ENCODE measurements at places on chromosomes 6 and 20.

DNA sequence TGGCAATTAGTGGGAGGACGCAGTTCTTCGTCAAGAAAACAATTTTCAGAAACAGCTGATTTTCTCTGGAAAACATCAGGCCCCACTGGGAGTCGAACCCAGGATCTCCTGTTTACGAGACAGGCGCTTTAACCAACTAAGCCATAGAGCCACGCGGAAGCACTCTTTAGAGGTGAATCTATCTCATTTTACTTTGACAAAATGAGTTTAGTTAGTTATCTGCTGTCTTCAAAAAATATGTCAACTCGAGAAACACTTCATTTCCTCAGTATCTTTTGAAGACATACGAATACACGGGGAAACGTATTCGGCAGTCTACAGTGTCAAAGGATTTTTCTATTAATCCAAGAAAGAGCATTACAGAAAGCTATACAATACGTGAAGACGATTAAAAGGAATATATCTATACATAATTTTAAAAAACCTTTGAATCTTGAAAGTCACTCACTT is 26.7 kb downstream of the GPX6 start:
- peaks cover 25% of the 10 kb centered on the region for H3K4me1 ChIP-seq
- H3K27ac ChIP-seq = peak overlapping the region; percentile 69
- H3K36me3 ChIP-seq = no peaks in the 10 kb centered on the region
- H3K4me3 ChIP-seq = peak overlapping the region; percentile 71

DNA sequence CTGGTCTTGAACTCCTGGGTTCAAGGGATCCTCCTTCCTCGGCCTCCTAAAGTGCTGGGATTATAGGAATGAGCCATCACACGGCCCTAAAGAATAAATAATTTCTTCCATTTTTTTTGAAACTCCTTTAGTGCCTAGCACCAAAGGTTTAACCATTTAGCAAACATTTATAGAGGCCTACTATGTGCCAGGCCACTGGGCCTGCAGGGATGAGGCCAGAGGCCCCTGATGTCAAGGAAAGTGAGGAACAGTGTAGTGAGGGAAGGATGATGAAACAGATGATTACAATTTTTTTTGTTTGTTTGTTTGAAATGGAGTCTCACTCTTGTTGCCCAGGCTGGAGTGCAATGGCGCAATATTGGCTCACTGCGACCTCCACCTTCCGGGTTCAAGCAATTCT is 33.8 kb downstream of the ZNF341 start:
- H3K27ac ChIP-seq = no peak overlapping the region
- H3K4me1 ChIP-seq = no peaks in the 10 kb centered on the region

DNA sequence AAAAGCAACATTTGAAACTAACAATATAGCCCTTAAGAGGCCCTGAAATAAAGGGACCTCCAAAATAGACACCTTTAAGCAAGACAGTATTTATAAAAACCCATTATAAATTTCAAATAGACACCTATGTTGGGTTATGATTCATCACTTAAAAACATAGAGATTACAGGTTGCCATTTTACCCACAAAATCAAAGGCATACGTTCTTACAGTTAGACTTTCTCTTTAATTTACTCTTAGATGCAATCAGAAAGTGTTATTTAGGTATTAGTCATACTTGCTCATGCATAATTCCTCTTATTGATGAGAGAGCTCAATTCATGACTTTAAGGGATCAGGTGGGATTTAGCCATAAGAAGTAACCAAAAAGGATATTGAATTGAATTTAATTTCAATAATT is 51.5 kb upstream of the TMEM200A start:
- no peaks in the 10 kb centered on the region for H3K27me3 ChIP-seq
- no peak overlapping the region for H3K4me3 ChIP-seq
- H3K36me3 ChIP-seq = no peaks in the 10 kb centered on the region
- H3K27ac ChIP-seq = no peak overlapping the region

GRCh38 chr6:106026748-106027715 is 59.1 kb upstream of the PRDM1 start:
- no peak overlapping the region for H3K27ac ChIP-seq
- H3K4me3 ChIP-seq = no peak overlapping the region
- H3K27me3 ChIP-seq = peaks cover 31% of the 10 kb centered on the region
- H3K36me3 ChIP-seq = no peaks in the 10 kb centered on the region
- H3K4me1 ChIP-seq = peaks cover 14% of the 10 kb centered on the region
- DNase-seq = peak; percentile 15

DNA sequence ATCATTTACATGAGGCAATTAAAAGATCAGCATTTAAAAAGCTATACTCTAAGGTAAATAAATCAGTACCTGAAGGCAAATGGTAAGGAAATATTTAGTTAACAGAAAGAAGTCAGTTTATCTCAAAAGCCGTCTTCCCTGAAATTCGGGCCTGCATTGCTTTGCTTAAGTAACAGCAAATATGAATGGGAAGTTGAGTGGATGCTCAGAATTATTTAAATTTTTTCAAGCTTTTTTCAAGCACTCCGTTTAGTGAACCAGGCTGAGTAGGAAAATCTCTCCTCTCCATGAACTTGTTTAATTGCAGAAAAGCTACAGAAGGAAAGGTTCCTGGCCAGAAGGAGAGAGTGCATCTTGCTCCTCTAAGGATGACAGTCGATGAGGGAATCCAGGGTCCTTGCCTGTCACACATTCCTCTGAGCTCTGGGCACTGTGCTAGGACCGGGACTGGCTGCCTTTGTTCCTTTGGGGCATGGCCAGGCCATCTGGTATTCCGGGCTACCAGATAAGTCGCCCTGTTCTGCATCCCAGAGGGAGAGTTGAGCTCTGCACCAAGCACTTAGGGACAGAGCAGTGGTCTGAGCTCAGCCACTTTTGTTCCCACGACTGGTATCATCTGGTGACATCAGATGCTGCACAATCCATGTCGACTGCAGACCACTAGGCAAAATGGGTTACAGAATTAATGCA is 77.6 kb downstream of the RIN2 start:
- H3K27ac ChIP-seq = no peak overlapping the region
- H3K4me1 ChIP-seq = peaks cover 12% of the 10 kb centered on the region
- H3K36me3 ChIP-seq = no peaks in the 10 kb centered on the region
- H3K27me3 ChIP-seq = peaks cover 8% of the 10 kb centered on the region
- H3K4me3 ChIP-seq = no peak overlapping the region

DNA sequence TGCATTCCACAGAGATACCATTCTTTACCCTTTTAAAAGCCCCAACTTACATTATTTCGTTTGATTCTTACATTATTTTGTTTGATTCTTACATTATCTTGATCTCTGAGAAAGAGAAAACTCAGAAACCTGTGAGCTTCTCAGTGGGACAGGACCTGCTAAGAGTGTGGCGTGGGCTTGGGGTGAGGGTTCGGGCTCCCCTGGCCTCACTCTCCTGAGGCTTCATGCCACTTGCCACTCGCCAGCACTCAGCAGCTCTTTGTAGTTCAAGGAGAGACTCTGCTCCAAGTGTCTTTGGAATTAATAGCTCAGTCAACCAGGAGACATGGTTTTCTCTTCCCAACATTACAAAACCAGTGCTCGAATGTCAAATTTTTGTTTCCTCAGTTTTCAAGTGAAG is 132.4 kb upstream of the RGS17 start:
- H3K27ac ChIP-seq = no peak overlapping the region
- no peaks in the 10 kb centered on the region for H3K36me3 ChIP-seq
- no peak overlapping the region for H3K4me3 ChIP-seq
- DNase-seq = no peak
- no peaks in the 10 kb centered on the region for H3K27me3 ChIP-seq
- no peaks in the 10 kb centered on the region for H3K4me1 ChIP-seq

DNA sequence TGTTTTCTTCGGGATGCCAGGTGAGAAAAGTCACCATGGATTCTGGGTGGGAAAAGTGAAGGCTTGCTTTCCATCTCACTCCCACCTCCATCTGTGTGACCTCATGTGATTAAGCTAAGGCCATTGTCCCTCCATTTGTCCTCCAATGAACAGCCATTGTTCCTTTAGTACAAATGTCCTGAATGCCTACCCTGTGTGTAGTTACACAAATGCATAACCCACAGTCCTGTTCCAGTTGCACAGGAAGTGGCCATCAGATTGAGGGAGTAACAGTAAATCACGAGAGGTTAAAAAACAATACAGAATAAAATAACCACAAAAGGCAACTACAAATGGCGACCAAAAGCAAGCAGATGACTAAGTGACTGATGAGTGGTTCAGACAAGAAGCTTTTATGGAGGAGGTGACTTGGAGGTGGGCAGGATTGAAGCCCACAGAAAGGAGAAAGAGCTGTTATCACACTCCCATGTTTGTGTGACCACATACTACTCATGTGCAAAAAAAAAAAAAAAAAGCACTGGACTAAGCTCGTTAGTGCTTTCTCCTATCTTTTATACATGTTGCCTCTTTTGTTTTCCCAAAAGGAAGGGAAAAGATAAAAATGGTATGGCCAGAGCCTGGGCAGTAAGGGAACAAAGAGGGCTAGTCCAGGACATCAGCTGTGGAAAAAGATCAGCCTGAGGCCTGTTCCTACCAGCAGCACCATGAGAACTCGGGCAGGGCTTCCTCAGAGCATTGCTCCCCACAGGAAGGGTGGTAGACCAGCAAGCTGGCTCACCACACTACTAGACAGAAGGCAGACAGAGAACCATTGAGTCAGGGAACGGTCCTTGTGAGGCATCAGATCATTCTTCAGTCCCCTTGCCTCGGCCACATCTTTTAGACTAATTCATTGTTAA is 111.0 kb downstream of the TFAP2A start:
- DNase-seq = no peak

GRCh38 chr6:99614430-99615186 is 8.0 kb downstream of the PRDM13 start:
- peaks cover 30% of the 10 kb centered on the region for H3K4me1 ChIP-seq
- DNase-seq = peak; percentile 54
- no peak overlapping the region for H3K27ac ChIP-seq
- peaks cover 69% of the 10 kb centered on the region for H3K27me3 ChIP-seq

- H3K4me3 ChIP-seq = peak overlapping the region; percentile 94
- H3K27me3 ChIP-seq = no peaks in the 10 kb centered on the region
- peak overlapping the region; percentile 93 for H3K27ac ChIP-seq
Measured at GRCh38 chr20:50116368-50116999, 3.5 kb upstream of the UBE2V1 start.

DNA sequence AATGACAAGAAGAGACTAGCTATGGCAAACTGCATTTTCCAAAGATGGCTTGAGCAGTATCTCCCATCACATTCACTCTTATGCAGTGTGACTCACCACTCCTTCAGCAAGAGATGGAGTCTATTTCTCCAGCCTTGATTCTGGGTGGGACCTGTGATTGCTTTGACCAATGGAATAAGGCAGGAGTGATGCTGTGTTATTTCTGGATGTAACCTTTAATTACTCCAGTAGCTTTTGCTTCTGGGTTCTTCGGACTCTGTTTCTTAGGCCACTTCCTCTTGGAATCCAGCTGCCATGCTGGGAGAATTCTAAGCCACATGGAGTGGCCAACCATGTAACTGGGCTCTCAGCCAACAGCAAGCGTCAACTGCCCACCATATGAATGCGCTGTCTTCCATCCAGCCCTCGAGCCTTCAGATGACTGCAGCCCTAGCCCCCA is 50.7 kb downstream of the TGM2 start:
- no peaks in the 10 kb centered on the region for H3K36me3 ChIP-seq
- H3K27me3 ChIP-seq = no peaks in the 10 kb centered on the region
- H3K4me1 ChIP-seq = no peaks in the 10 kb centered on the region
- H3K4me3 ChIP-seq = no peak overlapping the region
- no peak overlapping the region for H3K27ac ChIP-seq

DNA sequence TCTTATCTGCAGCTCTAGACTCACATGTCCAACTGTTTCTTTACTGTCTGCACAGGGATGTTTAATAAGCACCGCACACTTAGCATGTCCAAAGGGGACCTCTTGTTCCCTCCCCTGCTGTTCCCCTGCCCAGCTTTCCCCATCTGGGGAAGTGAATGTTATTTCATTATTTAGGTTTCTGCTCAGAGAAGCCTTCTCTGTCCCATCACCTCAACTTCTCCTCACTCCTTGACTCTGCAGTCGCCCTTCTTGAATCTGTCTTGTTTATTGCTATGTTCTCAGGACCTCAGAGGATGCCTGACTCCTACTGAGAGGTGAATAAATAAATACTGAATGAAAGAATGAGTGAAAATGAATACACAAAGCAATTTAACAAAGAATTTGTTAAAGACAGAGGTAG is 121.0 kb downstream of the SASH1 start:
- no peak overlapping the region for H3K4me3 ChIP-seq
- no peak overlapping the region for H3K27ac ChIP-seq
- no peaks in the 10 kb centered on the region for H3K36me3 ChIP-seq
- DNase-seq = no peak
- H3K27me3 ChIP-seq = peaks cover 6% of the 10 kb centered on the region

- H3K36me3 ChIP-seq = peaks cover 45% of the 10 kb centered on the region
- DNase-seq = no peak
- no peak overlapping the region for H3K4me3 ChIP-seq
- H3K27ac ChIP-seq = peak overlapping the region; percentile 64
- H3K27me3 ChIP-seq = no peaks in the 10 kb centered on the region
Measured at GRCh38 chr6:33439956-33440648, 14.3 kb upstream of the ZBTB9 start.

GRCh38 chr6:27940766-27941165 is 16.3 kb upstream of the OR2B6 start:
- H3K4me1 ChIP-seq = no peaks in the 10 kb centered on the region
- no peak for DNase-seq
- H3K27ac ChIP-seq = no peak overlapping the region
- H3K4me3 ChIP-seq = no peak overlapping the region

- no peak overlapping the region for H3K27ac ChIP-seq
- H3K27me3 ChIP-seq = peaks cover 18% of the 10 kb centered on the region
Measured at GRCh38 chr6:156390621-156391020, 386.6 kb upstream of the ARID1B start.

GRCh38 chr20:23962272-23962671 is 26.3 kb downstream of the GGTLC1 start:
- H3K36me3 ChIP-seq = no peaks in the 10 kb centered on the region
- no peaks in the 10 kb centered on the region for H3K4me1 ChIP-seq
- no peak for DNase-seq
- H3K27me3 ChIP-seq = peaks cover 14% of the 10 kb centered on the region
- H3K4me3 ChIP-seq = no peak overlapping the region

DNA sequence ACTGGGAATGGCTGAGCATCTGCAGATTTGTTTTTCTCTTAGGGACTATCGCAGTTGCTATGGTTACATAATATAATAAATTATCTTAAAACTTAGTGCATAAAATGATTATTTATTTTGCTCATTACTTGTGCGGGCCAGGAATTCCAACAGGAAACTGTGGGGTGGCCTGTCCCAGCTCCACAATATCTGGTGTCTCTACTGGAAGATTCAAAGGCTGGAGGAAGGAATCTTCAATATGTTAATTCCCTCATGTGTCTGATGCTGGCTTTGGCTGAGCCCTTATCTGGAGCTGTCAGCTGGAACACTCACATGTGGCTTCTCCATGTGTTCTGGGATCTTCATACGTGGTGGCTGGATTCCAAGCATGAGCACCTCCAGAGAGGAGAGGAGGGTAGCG is 23.9 kb upstream of the B3GAT2 start:
- H3K36me3 ChIP-seq = no peaks in the 10 kb centered on the region
- no peak for DNase-seq
- no peak overlapping the region for H3K27ac ChIP-seq
- H3K27me3 ChIP-seq = peaks cover 17% of the 10 kb centered on the region
- no peak overlapping the region for H3K4me3 ChIP-seq

GRCh38 chr6:4864519-4864918 is 88.3 kb downstream of the CDYL start:
- no peak overlapping the region for H3K4me3 ChIP-seq
- H3K4me1 ChIP-seq = peaks cover 21% of the 10 kb centered on the region
- peaks cover 49% of the 10 kb centered on the region for H3K36me3 ChIP-seq
- peak overlapping the region; percentile 36 for H3K27ac ChIP-seq
- DNase-seq = no peak
- no peaks in the 10 kb centered on the region for H3K27me3 ChIP-seq
